ENCODE measurements at places on chromosomes 11 and 22.

GRCh38 chr11:109383306-109383705, 38.7 kb upstream of the C11orf87 start:
- DNase-seq = peak; percentile 9

GRCh38 chr11:26112264-26112663, 219.7 kb upstream of the ANO3 start:
- DNase-seq = no peak

- no peak for DNase-seq
Observed at GRCh38 chr11:57144531-57145320, 37.0 kb upstream of the LRRC55 start.

DNA sequence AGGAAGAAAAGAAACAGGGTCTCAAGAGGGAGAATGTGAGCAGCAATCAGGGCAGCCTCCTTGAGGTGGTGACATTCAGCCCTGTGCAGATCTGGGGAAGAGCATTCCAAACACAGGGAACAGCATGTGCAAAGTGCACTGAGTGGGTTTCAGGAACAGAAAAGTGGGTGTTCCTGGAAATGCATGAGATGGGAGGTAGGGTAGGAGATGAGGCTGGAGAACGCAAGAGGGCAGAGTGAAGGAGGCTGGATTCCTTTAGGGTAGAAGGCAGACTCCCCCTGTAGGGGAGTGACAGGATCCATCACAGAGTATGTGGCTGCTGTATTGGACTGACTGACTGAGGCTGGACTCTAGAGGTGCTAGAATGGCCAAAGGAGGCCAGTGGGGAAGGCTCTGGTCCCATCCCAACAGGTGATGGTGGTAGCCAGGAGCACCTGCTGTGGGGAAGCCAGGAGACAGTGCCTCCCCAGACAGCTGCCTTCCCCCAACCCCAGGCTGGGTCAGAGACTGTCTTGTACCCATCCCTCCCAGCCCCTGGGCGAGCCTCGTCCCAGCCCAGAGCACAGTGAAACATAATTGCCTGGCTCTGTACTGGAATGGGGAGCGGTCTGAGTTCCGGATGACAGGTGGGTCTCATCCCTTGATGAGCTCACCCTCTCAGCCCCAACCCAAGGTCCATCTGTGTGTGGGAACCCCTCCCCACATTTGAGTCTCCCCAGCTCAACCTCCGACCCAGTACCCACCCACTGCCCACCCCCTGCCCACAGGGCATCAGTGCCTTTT, 419.4 kb downstream of the MN1 start:
- no peak for DNase-seq

DNA sequence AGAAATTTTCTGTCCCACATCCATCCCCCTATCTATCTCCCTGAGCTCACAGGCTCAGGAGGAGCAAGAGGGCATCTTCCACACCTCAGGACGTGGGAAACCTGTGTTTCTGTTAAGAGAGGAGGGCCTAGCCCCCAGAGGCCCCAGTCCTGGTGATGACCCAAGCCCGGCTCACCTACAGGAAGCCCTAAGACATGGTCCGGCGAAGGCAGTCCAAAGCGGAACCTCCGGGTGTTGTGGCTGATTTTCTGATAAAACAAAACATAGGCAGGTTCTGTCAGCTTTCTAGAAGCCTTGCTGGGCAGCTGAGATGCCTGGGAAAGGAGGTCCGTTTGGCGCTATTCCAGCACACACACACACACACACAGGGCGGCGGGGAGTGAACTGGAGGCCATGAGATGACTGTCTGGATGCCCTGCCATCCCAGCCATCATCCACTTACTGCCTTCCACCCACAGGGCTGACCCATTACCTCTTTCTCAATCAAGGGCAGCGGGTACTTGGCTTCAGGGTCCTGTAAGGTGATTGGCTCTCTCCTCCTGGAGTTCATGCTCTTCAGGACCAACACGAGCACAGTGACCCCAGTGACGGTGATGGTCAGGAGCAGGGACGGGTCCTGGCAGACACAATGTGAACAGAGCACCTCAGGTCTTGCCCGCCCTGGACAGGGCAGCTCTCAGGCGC, 882 bp downstream of the CYB5R2 start:
- no peak for DNase-seq

DNA sequence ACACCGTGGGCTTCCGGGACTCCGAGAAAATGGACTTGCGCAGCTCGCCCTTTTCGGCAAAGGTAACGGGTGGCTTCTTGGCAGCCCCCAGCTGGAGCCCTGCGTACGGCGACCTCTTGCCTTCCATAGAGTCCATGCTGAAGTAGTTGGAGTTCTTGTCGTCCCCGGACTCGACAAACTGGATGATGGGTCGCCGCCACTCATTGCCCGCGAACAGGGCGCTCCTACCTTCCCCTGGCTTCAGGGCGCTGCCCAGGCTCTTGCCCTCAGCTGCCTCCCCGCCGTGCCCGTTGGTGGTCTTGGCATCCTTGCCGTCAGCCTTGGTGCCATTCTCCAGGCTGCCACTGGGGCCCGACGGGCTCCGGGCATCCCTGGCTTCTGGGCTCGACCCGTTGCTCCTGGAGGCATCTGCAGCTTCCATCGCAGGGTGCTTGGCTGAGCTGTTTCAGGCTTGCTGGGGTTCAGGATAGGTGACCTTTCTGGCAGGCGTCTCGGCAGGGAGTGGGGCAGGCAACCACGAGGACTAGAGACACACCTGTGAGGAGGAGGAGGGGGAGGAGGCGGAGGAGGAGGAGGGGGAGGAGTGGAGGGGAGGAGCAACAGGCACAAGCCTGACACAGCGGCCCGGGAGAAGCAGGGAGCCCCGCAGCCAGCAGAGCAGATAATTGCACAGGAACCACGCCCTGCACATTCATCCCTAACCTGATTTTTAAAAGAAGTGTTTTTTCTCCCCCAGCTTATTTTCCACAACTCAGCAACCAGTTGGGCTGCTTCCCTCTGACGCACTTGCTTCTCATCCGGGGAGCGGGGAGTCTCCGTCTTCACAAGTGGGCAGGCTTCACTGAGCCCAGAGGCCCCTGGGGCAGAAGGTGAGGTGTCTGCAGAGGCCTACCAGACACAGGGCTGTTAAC, at the start of gene TRIM29:
Gene TRIM29, minus strand, starts transcription at position 503 of the 911 bp plus-strand sequence. Its CDS starts 82 bp downstream, at position 421.
- DNase-seq = no peak

GRCh38 chr22:35752863-35753189, 35.2 kb downstream of the APOL5 start:
- DNase-seq = no peak

GRCh38 chr11:57474803-57475115, 14.4 kb downstream of the RTN4RL2 start:
- no peak for DNase-seq

DNA sequence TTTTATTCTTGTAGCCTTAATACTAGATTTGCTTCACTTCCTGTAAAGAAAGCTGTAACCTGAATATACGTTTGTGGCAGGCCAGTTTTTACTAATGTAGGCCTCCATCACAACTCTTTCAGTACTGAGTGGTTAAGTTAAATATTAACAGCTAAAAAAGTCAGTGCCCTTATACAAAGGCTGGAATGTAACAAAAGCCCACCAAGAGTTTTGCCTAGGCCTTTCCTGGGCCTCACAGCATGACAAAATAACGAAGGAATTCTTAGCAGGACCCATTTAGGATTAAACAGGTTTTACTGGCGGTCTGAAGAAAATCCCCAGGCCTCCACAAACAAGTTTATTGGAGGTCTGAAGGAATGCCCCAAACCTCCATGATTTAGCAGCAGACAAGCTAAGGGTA, 43.7 kb downstream of the PIWIL3 start:
- no peak for DNase-seq

DNA sequence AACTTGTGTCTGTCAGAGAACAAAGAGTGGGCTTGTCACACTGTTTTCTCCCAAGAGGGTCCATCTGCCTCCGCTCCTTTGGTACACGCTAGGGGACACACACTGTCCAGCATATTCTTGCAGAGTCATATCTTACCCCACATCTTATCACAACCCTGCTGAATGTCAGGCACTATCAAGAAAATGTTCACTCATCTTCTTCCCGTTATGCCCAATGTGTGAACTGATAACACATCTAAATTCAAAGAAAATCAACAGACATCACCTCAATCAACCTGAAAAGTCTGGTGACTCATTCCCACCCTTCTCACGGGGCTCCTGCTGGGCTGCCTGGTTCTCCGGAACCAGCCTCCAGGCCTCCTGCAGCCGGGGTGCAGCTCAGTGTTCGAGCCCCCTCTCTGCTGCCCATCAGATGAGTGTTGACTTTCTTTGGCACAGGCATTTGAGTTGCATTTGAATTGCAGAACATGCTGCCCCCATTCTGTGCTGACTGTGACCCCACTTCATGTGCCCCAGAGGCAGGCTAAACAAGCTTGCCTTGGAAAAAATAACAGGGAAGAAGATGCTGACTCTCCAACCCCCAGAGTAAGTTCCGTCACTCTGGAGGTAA, 19.4 kb downstream of the GRAP2 start:
- DNase-seq = no peak

DNA sequence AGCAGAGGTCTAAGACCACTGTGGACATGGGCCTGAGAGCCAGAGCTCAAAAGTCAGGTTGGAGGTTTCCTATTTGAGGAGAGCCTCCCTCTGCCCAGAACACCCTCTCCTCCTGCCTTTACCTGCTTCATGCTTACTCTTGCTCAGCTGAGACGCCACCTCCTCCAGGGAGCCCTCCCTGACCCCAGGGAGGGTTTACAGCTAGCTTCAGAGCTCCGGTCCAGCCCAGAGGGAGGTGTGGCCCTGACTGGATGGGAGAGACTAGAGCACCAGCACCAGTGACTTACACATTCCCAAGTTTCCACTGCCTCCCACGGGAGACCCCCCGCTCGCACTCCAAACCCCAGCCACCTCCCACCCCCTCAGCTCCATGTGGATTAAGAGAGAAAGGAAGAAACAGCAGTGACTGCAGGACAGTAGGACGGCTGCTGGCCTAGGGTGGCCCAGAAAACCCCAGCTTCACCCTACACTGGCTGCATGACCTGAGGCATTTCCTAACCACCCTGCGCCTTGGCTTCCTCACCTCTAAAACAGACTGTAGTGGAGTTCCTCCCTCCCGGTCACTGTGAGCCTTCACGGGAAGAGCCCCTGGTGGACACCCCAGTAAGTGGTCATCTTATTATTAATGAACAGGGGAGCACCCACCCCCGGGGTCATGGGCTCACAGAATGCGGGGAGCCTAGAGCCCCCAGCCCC, 24.5 kb upstream of the PDGFB start:
- no peak for DNase-seq

GRCh38 chr11:43934601-43935423, 7.6 kb upstream of the C11orf96 start:
- DNase-seq = no peak

GRCh38 chr22:29732883-29733282, 13.1 kb downstream of the CABP7 start:
- no peak for DNase-seq

DNA sequence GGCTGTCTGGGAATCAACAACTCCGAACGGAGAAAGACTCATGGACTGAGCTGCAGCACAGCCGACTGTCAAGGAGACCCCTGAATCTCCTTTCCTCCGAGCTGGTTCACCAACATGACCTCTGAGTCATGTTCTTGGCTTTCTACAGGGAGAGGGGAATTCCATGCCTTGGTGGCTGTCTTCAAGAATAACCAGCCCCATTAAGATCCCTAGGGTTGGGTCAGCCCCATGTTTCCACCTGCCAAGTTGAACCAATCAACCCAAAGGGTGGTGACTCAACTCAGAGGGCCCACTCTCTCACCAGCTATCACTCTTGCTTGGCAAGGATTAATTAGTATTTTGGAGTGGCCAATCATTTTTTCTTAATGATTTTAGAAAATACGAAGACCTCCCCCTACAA, 28.3 kb upstream of the IGSF22 start:
- no peak for DNase-seq
